Pancreas (tissue), 10 donors: ENCODE measurements at places on chromosomes 5 and 9. TPM values are rescaled to one million over a fixed set of nuclear protein-coding genes. Genes with fewer than 3 reads are reported as not detected.
A peak's percentile ranks its signal among the peaks of the same experiment; 100 is the strongest.

DNA sequence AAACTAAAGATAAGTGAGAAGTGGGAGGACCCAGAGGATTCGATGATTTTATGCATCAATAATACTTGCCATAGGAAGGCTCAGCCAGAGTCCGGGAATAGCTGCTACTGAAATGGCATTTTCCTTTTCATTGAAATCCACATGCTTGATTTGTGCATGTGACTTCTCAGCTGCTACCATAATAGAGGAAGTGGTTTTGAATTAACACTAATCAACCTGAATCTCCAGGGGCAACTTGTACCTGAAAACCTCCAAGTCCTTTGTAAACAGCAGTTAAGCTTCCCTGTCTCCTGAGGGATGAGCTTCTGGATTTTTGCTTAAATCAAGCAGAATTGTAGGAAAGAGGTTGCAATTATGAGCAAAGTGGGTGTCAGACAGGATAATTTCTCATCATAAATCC is 124.9 kb downstream of the PPP2R2B start:
- DNase-seq: no peak

GRCh38 chr9:114416906-114417305 is 29.1 kb upstream of the AKNA start:
- DNase-seq: no peak

DNA sequence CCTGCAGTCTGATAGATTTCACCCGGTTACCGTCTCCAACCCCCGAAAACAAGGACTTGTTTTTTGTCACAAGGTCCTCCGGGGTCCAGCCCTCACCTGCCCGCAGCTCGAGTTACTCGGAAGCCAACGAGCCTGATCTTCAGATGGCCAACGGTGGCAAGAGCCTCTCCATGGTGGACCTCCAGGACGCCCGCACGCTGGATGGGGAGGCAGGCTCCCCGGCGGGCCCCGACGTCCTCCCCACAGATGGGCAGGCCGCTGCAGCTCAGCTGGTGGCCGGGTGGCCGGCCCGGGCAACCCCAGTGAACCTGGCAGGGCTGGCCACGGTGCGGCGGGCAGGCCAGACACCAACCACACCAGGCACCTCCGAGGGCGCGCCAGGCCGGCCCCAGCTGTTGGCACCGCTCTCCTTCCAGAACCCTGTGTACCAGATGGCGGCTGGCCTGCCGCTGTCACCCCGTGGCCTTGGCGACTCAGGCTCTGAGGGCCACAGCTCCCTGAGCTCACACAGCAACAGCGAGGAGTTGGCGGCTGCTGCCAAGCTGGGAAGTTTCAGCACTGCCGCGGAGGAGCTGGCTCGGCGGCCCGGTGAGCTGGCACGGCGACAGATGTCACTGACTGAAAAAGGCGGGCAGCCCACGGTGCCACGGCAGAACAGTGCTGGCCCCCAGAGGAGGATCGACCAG is 121.3 kb downstream of the DAB2IP start:
- peak; percentile 63 for DNase-seq

DNA sequence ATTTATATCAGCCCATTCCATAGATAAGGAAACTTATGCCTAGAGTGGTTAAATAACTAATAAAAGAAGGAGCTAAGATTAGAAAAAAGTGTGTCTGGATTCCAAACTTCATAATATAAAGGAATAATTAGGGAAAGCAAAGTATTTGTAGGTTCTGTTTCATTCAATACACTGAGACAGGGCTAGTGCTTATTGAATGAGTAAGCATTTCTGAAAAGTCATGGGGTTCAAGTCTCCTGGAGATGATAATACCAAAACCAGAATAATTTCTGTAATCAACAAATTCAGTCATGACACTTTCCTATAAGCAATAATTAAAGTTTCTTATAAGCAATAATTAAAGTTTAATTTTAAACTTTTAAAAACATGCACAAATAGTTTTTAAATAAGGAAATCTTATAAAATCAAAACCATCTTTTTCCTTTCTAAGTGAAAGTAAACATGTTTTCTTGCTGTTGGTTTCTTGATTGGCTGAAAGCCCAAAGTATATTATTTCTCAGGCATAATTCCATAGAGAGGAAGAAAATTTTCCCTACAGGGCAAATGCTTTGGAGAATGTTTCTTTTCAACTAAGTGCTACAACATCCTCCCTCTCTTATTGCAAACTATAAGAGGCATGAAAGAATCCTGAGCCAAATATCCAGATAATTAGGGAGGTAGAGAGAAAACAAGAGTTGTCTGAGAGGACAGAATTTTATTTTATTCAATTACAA is 510.2 kb downstream of the PRELID2 start:
- no peak for DNase-seq

DNA sequence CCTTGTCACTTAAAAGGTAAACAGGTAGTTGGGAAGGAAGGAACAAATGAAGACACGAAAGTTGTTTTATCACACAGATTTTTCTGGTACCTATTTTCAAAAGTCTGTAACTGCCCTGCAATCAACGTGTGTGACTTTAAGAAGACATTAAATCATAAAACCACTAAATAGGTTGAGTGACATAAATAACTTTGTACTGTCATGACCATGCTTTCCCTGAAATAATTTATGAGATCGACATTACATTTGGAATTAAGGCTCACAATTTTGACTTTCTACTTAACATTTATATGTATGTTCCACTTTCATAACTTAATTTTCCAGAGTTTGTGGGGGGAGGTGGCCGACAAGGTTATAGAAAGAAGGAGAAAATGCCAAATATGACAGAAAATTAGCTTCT is 181.1 kb downstream of the MLLT3 start:
- no peak for DNase-seq

- DNase-seq: no peak
These were observed 66.1 kb downstream of the SPTLC1 start for GRCh38 chr9:92048924-92049625.

GRCh38 chr5:170633235-170634081 is 129.6 kb downstream of the KCNIP1 start:
- DNase-seq: peak; percentile 39

DNA sequence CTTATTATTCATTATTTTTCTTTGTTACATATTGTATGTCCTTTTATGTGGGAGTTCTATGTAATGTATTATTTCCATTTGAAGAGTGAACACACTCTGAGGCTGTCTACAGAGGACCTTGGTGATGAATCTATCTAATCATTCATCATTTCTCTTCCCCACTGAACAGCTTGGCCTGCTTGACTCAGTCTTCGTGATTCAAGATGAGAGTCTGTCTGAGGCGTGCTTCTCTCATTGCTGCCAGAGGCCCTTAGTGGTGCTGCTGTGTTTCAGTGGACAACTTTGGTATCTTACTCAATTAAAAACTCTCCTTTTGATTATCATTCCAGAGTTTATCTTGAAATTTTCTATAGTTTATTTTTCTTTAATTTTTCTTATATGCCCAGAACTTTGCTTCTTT is 318.1 kb upstream of the DAB2 start:
- DNase-seq: no peak

- no peak for DNase-seq
These were observed 58.7 kb downstream of the NXNL2 start for GRCh38 chr9:88593537-88594185.

DNA sequence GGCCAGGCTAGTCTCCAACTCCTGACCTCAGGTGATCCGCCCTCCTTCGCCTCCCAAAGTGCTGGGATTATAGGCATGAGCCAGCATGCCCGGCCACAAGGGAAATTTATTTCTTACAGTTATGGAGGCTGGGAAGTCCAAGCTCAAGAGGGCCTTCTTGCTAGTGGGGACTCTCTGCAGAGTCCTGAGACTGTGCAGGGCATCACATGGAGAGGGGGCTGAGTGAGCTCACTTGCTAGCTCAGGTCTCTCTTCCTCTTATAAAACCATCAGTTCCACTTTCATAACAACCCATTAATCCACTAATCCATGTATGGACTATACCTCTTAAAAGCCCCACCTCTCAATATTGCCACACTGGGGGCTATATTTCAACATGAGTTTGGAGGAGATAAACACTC is 5.1 kb upstream of the SPIN1 start:
- DNase-seq: no peak

GRCh38 chr9:38358390-38359296 is 33.9 kb upstream of the ALDH1B1 start:
- no peak for DNase-seq

BTNL3 gene
- total RNA-seq: not detected

GAS1 gene
- 13.9 TPM for total RNA-seq

SPINK6 gene
- not detected for total RNA-seq

CDC25C gene
- total RNA-seq: not detected

ZNF367 gene
- 0.51 TPM for total RNA-seq

CNTNAP3 gene
- total RNA-seq: 0.98 TPM

SLC12A7 gene
- 56.5 TPM for total RNA-seq

FAM219A gene
- 4.5 TPM for total RNA-seq
